ENCODE measurements at places on chromosomes 2 and 18.

GRCh38 chr18:45734505-45734904 lies 10.5 kb downstream of the SLC14A1 start:
- no peak for DNase-seq

DNA sequence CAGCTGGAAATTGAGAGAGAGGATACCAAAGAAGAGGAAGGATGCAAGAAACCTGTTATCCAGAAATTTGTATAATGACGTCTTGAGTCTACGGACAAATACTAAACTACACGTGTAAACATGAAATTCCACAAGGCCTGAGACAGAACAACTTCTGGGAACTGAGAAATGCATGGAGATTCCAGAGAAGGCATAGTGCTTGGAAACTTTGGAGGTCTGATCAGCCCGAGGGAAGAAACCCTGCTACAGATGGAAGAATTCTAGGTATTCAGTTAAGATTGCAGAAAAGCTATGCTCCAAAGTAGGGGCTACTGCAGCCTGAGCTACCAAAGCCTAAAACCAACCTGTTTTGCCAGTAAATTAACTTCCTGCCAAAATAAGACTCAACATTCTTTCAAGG lies 120.4 kb downstream of the PDCL3 start:
- no peak for DNase-seq

- DNase-seq: peak; percentile 17
Observed at GRCh38 chr2:206688990-206689389, 29.2 kb downstream of the DYTN start.

- DNase-seq: no peak
Observed at GRCh38 chr2:37342591-37343220, 1.7 kb upstream of the QPCT start.

GRCh38 chr18:33052886-33053285 lies 280.1 kb upstream of the KLHL14 start:
- no peak for DNase-seq

DNA sequence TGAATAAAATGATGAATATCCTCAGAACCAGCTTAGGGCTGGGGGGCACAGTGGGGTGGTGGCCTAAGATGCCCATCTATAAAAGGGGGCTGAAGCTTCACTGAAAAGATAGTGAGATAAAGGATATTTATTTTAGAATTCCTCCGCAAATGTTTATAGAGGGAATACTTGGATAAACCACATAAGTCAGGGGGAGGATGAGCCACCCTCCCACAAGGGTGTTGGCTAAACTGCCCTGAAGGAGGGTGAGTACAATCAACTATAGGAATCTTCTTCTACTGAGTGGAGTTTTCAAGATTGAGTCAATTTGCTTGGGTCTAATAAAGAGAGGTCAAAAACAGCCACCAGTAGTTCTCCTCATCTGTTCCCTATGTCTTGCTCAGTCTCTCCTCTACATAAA lies 114.5 kb upstream of the TANK start:
- DNase-seq: no peak

Data from MM.1S (cell line).